AG10803 (cell line): ENCODE measurements at places on chromosomes 4 and X.
A peak's percentile ranks its signal among the peaks of the same experiment; 100 is the strongest.

- DNase-seq, result peak; percentile 84
Measured at GRCh38 chr4:39044364-39044955, 12.3 kb upstream of the TMEM156 start.

DNA sequence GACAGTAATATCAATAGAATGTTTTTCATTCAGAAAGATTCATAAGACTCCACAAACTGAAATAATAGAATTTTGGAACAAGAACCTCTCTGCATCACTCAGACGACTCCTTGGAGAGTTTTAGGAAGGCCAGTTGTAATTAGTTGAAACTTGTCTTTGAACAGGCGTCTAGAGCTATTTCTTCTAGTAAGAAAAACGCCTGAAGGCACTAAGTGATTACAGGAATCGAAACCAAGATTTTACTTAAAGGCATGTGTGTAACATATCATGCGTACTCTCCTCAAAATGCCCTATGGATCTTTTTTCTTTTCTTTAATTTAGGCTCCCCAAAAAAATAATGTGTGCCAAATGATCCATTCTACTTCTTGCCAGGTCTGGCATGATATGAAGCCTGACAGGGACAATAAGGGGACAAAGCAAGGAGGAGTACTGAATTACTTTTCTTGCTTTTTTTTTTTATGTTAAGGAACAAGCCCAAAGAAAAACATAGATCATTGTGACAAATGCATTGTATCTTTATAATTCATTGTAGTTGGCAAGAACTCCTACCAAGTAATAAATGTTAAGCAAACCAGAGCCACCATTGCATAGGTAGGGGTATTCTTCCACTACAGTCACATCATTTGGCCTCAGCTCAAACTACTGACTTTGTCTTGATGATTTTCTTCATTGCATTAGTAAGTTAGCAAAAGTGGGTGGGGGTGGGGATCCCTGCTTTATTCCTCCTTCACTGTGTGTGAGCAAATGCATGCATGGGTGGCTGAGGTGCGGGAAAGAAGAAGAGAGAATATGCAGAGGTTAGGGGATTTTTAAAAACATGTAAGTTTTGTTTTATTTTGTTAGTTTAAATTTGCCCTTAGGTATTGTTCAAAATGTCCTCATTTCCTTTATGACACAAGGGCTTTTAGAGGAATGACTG lies 79.9 kb upstream of the ATOH1 start:
- DNase-seq, result no peak

GRCh38 chr4:41155194-41155830 lies 59.0 kb downstream of the APBB2 start:
- DNase-seq, result peak; percentile 77

- DNase-seq, result no peak
Measured at GRCh38 chr4:183455431-183456195, 11.2 kb downstream of the CDKN2AIP start.

DNA sequence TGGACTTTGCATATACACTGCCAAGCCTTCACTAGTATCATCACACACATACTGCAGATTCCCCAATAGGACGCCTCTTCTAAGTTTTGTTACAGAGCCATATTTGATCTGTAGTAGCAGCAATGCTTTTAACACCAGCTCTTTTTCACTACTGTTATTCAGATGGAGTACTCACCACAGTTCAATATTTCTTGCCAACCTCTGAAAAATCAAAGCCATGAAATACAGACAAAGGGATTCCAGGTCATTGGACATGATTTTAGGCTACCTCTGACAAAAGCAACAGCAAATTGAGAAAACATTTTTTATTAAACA lies 390.7 kb upstream of the ADGRL3 start:
- no peak for DNase-seq
